ENCODE measurements at places on chromosomes 2 and 18. TPM values are rescaled to one million over a fixed set of nuclear protein-coding genes. Genes with fewer than 3 reads are reported as not detected.

- H3K27me3 ChIP-seq: no peaks in the 10 kb centered on the region
- H3K27ac ChIP-seq: no peak overlapping the region
- no peak overlapping the region for H3K4me3 ChIP-seq
- no peaks in the 10 kb centered on the region for H3K36me3 ChIP-seq
- H3K4me1 ChIP-seq: no peaks in the 10 kb centered on the region
Measured at GRCh38 chr2:201847481-201847880, 41.1 kb downstream of the CDK15 start.

GRCh38 chr2:178707476-178707875, 99.7 kb downstream of the TTN start:
- H3K4me3 ChIP-seq: no peak overlapping the region
- H3K27me3 ChIP-seq: no peaks in the 10 kb centered on the region
- H3K4me1 ChIP-seq: no peaks in the 10 kb centered on the region

DNA sequence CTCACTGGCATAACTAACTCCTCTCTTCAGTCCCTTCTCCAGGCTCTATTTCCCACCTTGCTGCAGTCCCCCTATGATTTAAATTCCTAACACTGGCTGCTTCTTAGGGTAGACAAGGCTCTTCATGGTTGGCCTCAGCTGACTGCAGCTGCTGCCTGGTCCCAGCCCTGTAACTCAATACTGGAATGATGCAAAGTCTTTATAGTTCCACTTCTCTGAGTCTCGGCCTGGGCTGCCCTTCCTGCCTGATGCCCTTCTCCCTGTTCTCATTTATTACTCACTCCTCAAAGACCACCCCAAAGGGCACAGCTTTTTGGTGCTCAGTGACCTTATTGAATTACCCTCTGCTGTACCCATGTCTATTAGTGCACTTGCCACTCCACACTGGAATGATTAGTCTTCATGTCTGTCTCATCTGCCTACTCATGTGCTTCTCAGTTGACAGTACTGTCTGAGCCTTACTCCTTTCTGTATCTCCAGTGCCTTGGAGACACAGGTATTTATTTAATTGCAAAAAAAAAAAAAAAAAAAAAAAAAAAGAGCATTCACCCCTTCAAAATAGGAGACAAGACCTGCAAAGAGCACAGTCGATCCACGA, 199.4 kb upstream of the REV1 start:
- H3K4me1 ChIP-seq: no peaks in the 10 kb centered on the region
- H3K4me3 ChIP-seq: no peak overlapping the region
- H3K36me3 ChIP-seq: no peaks in the 10 kb centered on the region
- DNase-seq: no peak

The ACVR1C gene
- 7.2 TPM for total RNA-seq

DNA sequence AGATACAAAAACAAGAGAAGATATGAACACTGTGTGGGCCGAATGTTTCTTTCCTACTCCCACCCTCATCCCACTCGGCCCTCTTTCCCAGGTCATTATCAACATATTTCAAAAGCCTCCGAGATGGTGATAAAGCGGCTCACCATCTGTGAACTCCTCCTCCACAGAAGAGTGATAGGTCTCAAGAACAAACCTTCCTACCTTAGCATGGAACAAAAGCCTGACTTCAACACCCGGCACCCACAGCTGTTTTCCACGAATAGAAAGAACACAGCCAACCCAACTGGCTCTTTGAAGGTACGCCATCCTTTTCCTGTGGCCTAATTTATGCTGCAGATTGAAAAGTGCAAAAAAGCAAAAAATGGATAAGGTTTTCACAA, 28.8 kb downstream of the BCL2 start:
- peaks cover 42% of the 10 kb centered on the region for H3K4me1 ChIP-seq
- no peak overlapping the region for H3K4me3 ChIP-seq
- no peaks in the 10 kb centered on the region for H3K27me3 ChIP-seq

The NPPC gene
- 4.3 TPM for total RNA-seq

- DNase-seq: no peak
- H3K27me3 ChIP-seq: no peaks in the 10 kb centered on the region
- H3K4me1 ChIP-seq: no peaks in the 10 kb centered on the region
- H3K27ac ChIP-seq: no peak overlapping the region
Measured at GRCh38 chr18:42641996-42642395, 473.5 kb downstream of the RIT2 start.

The ADCY3 gene
- 97.4 TPM for total RNA-seq

DNA sequence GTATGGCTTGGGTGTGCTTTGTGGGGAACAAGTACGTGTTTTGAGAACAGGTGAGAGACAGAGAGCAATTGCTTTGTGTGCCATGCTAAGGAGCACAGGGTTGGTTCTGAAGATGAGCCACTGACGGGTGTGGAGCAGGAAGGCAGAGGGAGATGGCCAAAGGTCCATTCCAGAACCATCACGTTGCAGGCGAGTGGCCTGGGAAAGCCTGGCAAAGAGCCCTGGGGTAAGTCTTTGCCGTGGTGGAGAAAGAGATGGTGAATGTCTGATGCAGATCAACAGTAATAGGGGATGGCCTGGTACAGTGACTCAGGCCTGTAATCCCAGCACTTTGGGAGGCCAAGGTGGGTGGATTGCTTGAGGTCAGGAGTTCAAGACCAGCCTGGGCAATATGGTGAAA, 93.5 kb upstream of the ZNF521 start:
- H3K36me3 ChIP-seq: no peaks in the 10 kb centered on the region
- no peaks in the 10 kb centered on the region for H3K27me3 ChIP-seq
- no peak overlapping the region for H3K4me3 ChIP-seq
- no peak overlapping the region for H3K27ac ChIP-seq
